NCI-H2107 (cell line): ENCODE measurements at places on chromosomes 6 and 20.

- no peak for DNase-seq
Measured at GRCh38 chr6:166998256-166999144, 697 bp upstream of the CEP43 start.

DNA sequence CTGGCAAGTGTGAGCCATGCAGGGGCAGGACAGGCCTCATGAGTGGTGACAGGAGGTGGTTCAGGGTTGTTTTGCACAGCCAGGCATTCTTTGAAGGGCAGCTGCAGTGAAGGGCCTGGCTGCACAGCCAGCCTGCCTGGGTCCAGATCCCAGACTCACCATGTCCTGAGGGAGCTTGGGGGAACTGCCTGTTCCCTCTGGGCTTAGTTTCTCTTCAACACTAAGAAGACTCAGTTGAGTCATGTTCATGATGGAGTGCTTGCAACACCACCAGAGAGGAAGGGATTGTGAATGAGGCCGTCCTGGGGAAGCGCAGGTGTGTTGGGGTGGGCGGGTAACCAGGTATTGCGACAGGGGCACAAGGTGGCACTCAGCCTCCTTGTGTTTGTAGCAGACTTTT lies 102.4 kb downstream of the CDH26 start:
- DNase-seq = no peak

DNA sequence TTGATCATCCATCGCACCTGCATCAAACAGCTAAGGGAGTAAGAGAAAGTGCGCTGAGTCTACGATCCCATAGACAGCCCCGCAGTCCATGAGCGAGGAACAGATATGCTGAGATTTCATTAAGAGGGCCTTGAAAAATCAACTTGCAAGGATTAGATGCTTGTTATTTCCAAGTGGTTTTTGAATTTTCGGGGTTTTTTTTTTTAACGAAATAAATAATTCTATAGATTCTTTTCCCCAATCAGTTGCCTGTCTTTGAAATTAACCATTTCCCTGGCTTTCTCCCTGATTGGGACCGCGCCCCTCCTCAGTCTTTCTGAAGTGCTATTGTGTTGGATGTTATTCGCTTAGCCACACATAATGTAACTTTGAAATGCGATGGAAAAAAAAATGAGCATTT lies 48.6 kb downstream of the GNAS-AS1 start:
- no peak for DNase-seq

- DNase-seq = no peak
Measured at GRCh38 chr6:9766240-9766915, 648.5 kb downstream of the TFAP2A start.
